ENCODE measurements at places on chromosomes 11 and 22.

GRCh38 chr11:8070417-8071115 lies 10.4 kb upstream of the TUB start:
- peak; percentile 10 for DNase-seq

- no peak for DNase-seq
Measured at GRCh38 chr11:64724863-64725532, 2.0 kb upstream of the NRXN2 start.

- no peak for DNase-seq
Measured at GRCh38 chr11:47327025-47327424, 25.5 kb downstream of the MYBPC3 start.

DNA sequence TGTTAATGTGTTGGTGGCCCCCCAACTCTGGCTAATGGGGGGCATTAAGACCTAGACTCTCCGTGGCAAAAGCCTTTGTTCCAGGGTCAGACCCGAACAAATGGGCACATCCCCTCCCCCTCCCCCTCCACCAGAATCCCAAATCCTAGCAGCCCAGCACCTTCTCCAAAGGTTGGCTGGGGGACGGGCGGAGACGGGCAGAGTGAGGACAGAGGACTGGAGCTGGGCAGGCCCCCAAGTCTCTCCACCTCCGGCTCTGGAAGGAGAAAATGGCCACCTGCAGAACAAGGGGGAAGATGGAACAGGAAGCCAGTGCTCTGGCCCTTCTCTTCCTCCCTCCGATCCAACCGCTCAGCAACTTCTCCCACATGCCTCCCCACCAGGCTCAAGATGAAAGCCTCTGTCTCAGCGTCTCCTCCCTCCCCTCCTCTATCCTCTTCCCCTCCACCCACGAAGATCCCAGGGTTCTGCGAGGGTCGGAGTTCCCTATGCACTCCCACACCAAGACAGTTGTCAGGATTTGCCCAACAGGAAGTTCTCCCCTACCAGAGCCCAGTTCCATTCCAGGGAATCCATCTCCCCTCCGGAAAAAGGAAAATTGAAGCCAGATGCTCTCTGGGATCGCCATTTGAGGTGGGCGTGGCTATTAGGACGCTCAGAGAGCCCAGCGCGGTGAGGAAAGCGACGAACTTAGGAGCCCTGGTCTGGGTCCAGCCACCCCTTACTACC lies 20.1 kb downstream of the ADA2 start:
- DNase-seq, result no peak

- no peak for DNase-seq
Measured at GRCh38 chr11:112852143-112852866, 108.9 kb upstream of the NCAM1 start.

DNA sequence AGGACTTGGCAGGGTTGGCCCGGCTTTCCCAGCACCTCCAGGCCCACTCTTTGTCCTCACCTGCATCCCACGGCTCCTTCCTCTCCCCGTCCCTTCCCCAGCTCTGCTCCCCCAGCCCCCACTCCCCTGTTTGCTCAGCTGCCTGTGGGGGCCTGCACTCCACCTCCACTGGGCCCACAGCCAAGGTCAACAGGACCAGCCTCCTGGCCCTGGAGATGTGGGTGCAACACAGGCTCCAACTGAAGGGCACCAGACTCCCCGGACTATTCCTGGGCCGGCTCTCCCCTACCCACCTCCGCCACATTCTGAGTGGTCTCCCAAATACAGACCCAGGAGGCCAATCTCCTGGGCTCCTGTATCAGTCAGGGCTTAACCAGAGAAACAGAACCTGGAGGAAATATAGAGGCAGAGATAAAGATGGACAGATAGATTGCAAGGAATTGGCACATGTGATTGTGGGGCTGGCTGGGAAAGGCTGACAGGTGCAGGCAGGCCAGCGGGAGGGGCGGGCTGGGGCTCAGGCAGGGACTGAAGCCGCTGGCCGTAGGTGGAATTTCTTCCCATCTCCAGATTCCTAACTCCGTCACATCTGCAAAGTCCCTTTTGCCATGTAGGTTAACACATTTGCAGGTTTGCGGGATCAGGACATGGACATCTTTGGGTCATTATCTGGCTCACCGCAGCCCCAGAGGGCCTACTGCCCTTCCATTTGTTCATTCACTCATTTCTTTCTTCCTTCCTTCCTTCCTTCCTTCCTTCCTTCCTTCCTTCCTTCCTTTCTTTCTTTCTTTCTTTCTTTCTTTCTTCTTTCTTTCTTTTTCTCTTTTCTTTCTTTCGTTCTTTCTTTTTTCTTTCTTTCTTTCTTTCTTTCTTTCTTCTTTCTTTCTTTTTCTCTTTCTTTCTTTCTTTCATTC lies 45.8 kb upstream of the MYH9 start:
- DNase-seq, result no peak

DNA sequence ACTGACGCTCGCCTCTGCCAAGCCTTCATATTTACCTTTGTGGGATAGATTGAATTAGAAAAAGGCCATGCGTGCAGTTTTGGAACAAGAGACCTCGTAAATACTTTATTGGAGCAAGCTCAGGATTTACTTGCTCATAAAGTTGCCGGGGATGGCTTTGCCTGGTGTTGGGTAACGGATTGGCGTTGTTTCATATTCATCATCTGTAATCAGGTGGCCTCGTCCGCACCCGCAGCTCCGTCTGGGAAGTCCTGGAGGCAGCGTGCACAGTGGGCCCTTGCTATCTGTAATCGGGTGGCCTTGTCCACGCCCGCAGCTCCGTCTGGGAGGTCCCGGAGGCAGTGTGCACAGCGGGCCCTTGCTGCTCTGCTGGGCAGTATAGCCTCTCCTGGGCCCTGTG lies 1209.3 kb downstream of the BRD1 start:
- DNase-seq, result no peak

- no peak for DNase-seq
Measured at GRCh38 chr11:74357449-74357848, 40.8 kb downstream of the PGM2L1 start.

DNA sequence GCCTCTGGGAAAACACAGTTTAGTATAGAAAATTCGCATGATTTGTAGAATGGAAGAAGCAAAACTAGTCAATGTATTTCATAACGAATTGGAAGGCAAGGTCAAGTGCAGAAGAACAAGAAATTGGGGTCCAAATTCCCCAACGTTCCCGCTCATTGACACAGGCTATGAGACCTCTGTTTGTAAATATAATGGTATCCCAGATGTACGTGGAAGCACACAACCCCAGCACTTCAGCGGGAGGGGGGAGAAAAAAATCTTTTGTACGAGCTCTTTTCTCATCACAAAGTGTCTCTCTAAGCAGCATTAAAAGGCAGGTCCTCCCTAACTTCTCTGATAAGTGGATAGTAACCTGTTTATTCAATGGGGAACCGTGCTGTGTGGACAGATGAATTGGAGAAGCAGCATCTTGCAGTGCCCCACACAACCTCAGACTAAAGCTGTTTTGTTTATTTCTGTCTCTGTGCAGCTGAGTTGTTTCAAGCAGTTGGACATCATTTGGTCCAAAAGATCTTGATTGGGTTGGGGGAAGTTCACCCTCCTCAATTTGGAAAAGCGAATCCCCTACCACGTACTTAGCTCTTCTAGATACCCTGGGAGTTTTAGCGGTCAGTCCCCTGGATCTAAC lies 1.1 kb upstream of the GAB2 start:
- DNase-seq, result no peak

DNA sequence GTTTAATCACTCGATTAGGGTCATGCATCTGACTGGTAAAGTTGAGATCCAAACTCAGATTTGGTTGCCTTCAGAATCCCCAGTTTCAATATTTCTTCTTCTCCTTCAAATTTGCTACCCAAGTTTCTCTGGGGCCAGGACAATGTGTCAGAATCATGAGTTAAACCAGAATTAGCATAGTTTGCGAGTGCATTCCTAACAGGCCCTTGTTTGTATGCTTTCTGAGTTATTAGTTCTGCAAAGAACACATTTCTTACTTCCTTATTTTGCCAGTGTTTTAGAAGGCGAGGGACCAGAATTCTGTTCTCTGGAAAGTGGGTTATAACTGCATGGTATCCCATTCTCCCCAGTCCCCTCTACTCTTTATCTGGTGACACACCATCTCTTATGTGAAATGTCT lies 112.0 kb downstream of the ARL14EP start:
- no peak for DNase-seq

GRCh38 chr11:33474866-33475265 lies 217.7 kb downstream of the HIPK3 start:
- no peak for DNase-seq

- DNase-seq, result no peak
Measured at GRCh38 chr11:11937433-11937832, 71.0 kb downstream of the DKK3 start.

- DNase-seq, result no peak
Measured at GRCh38 chr11:123472236-123472935, 42.3 kb downstream of the GRAMD1B start.

- DNase-seq, result no peak
Measured at GRCh38 chr11:66914505-66914904, 43.7 kb downstream of the PC start.

DNA sequence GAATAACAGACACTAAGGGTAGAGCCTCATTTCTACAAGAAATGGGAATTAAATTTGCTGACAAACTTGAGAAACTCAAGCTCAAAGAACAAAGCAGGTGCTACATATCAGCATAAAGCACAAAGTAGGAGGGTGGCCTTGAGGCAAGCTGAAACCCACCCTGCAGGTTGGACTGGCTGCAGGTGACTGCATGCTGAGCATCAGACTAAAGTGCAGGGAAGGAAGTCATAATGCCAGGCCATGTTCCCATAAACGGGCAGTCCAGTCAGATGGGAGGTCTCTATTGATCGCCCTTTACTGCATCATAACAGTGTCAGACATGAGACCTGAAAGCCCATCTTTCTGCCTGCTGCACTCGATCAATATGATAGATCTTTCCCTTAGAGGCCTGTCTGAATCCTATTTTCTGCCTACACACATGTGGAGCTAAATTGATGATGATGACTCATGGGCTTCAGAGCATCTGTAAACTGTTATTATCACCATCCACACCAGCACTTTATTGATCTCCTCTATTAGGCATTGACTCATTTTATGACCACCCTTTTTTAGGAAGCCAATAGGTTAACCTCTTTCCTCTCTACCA lies 224.5 kb upstream of the DDI1 start:
- no peak for DNase-seq

DNA sequence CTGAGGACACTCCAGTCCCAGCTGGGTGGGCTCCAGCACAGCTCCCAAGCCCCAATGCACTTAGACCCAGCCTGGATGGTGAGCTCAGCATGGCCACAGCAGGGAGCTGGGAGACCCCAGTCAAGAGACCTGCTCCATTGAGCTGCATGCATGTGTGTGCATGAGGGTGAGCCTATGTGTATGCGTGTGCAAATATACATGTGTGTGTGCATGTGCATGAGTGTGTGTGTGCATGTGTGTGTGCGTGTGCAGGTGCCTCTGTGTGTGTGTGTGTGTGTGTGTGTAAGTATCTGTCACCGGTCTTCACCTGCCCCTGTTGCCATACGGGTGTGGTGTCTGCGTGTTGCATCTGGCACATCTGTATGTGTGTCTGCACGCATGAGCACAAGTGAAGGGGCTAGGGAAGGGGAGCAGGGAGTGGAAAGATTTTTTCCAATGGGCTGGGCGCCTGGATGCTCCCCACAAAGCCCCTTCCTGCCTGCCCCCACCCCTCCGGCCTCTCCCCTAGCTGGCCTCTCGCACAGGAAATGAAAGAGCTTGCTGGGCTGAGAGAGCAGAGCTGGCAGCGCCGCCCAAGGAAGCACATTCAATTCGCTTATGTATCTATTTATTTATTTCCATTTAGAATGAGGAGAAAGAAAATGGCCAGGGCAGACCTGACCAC lies 4.1 kb downstream of the TSPAN32 start:
- peak; percentile 21 for DNase-seq

- DNase-seq, result no peak
Measured at GRCh38 chr22:49323751-49324415, 503.8 kb downstream of the BRD1 start.

DNA sequence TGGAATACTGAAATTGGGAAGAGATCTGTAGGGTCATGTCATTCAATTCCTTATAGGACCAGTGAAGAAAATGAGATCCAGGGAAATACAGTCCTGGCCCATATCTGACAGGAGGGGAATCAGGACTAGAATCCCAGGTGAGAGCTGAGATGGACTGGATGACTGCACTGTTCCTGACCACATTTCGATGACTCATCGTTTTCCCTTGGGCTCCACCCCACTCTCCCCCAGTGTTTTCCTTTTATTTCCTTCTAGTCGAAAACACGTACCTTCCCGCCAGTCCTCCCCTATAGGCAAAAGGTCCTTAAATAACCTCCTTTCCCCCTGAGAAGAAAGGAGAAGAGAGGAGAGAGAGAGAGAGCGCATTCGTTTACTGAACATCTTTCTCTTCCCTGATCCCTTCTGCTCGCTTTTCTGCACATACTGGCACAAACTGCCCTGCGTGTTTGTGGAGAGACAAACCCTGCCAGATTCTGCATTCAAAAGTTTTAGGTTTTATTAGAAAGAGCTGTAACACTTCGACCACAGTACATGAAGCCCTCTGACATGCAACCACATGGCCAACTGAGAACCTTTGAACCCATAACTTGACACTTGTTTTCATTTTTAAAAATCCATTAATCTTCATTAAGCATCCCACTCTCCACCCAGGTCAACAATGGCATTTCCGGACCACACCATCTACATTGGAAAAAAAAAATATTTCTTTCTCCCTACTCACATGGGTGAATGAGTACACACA lies 565.7 kb downstream of the METTL15 start:
- no peak for DNase-seq

- DNase-seq, result no peak
Measured at GRCh38 chr11:16767137-16767536, 28.7 kb downstream of the C11orf58 start.

DNA sequence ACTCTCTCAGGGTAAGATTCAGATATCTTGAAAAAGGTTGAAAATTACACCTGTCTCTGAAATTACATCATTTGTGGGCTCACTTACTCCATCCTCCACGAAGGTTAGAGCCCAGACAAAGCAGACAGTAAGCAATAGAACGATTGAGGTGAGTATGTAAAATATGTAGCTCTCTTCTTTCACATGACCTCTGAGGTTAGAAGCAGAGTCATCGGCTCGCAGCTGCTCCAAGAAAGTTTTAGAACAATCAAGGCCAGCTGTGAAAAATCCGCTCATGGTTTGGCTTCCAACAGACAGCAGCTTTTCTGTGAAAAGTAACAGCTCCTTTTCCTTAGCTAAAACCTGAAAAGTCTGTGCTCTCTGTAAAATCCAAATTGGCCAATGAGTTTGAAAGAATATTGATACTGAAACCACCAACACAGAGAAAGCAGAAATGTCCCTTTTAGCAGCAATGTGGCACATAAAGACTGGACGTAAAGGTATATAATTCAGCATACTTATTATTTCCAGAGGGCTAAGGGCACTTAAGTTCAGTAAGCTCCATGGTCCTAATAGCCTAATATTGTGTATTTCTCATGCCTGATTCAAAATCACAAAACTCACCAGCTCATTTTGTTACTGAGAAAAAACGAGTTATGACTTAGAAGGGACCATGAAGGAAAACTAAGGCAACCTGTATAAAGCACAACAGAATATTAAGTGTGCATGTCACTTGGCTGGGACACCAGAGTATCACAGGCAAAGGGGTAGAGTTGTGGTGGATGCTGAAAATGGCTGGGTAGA lies 78.2 kb downstream of the FAM76B start:
- DNase-seq, result no peak

- no peak for DNase-seq
Measured at GRCh38 chr11:124778281-124778680, 16.2 kb upstream of the ESAM start.

GRCh38 chr11:111372538-111372937 lies 6.5 kb downstream of the POU2AF1 start:
- no peak for DNase-seq

All from CD4-positive, alpha-beta T cell treated with Interleukin-12 subunit alpha and Interleukin-12 subunit beta, for 1 hour (primary cell).